ENCODE measurements at places on chromosomes 13 and 19. TPM values are rescaled to one million over a fixed set of nuclear protein-coding genes. Genes with fewer than 3 reads are reported as not detected.

DNA sequence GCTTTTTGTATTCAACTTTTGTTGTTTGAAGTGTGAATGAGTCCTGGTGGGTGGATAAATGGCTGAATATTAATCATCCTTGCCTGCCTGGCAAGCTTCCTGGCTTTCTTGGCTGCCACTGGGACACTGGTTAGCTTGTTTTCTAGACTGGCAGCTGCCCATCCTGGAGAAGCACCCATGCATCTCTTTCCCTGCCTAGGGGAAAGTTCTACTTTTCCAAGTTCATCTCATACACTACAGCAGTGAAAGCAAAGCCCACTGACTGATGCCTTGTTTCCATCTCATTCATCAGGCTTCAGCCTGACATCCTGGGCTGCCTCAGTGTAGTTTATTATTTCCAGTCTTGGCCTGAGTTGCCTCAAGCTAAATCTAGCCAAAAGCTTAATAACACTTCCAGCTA lies 244.8 kb downstream of the PCDH20 start:
- DNase-seq = no peak
- no peak overlapping the region for H3K4me3 ChIP-seq
- no peaks in the 10 kb centered on the region for H3K36me3 ChIP-seq

DNA sequence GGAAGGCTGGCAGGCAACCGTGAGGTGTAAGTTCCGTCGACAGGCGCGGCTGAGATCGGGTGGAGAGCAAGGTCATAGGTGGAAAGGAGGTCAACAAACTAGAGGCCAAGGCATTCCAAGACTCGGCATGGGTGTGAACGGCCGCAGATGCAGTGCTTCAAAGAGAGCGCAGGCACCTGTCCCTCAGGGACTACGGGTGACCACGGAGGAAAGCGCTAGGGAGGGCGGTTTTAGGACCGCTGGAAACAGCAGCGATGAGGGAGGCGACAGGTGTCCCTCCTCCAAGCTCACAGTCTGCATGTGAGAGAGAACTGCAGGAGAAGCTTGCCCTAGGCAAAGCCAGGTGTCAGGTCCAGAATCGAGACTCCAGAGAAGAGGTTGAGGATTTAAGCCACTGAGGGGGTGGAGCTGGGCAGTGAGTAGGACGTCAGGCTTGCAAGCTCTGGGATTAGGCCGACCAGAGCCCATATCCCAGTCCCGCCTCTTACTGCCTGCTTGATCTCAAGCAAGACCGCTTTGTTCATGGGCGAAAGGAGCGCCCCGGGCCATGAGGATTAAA lies 1.6 kb upstream of the MLNR start:
- no peak overlapping the region for H3K27ac ChIP-seq
- no peak for DNase-seq
- H3K27me3 ChIP-seq = no peaks in the 10 kb centered on the region
- H3K4me3 ChIP-seq = no peak overlapping the region
- H3K4me1 ChIP-seq = no peaks in the 10 kb centered on the region

GRCh38 chr19:49422407-49423070 lies 702 bp downstream of the PTH2 start:
- no peak for DNase-seq
- no peak overlapping the region for H3K27ac ChIP-seq
- no peaks in the 10 kb centered on the region for H3K36me3 ChIP-seq
- no peaks in the 10 kb centered on the region for H3K4me1 ChIP-seq
- H3K4me3 ChIP-seq = no peak overlapping the region

DNA sequence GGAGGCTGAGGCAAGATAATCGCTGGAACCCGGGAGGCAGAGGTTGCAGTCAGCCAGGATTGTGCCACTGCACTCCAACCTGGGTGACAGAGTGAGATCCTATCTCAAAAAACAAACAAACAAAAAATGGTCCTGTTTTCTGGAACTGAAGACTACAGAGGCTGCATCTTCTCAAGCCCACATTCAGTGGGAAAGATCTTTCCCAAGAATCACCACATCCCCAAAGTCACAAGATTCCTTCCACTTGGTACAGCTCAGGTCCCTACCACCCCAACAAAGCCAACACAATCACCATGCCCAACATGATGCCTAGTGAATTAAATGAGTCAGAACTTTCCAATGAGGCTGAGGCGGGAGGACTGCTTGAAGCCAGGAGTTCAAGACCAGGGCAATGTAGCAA lies 15.3 kb downstream of the CATSPERG start:
- H3K36me3 ChIP-seq = no peaks in the 10 kb centered on the region
- no peaks in the 10 kb centered on the region for H3K27me3 ChIP-seq
- no peak for DNase-seq
- H3K27ac ChIP-seq = no peak overlapping the region

DNA sequence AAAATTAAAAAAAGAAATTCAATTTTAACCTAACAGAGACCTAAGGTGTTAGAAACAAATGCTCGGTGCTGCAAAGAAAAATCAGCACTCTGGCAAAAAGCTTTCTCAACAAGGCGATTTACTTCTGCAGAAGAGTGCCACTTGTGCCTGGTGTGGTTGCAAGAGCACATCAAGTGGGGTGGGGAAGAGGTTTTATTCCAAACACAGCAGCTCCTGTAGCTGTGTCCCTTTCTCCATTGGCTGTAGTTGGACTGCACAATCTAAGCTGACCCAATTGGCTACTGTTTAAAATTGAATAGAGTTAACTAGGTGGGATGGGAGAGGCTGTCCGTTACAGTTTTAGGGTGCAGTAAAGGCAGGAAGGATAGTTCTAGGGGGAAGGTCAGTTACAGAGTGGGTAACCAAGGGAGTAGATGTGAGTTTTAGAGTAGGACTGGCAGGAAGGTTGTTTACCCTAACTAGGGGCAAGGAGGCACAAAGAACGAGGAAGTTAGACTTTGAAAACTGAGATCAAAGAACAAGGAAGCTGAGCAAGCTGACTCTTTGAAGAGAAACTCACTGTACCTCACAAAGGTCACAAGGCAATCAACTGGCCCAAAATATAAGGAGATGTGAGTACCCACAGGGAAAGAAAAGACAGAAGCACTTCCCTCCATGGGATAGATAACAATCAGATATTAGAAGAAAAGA lies 145.7 kb downstream of the LIG4 start:
- H3K4me1 ChIP-seq = no peaks in the 10 kb centered on the region
- H3K4me3 ChIP-seq = no peak overlapping the region
- no peaks in the 10 kb centered on the region for H3K36me3 ChIP-seq
- no peak for DNase-seq

DNA sequence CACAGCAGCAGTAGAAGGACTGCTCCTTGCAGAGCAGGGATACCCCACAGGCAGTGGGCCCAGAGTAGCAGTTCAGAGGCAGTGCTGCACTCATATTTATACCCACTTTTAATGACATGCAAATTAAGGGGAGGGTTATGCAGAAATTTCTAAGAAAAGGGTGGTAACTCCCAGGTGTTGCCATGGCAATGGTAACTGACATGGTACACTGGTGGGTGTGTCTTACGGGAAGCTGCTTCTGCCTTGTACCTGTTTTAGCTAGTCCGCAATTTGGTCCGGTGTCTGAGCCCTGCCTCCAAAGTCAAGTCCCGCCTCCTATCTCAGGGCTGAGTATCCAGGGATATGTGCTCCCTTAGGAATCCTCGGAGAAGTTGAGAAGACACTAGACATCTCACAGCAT lies 79.2 kb upstream of the UQCRFS1 start:
- H3K27ac ChIP-seq = no peak overlapping the region
- no peak overlapping the region for H3K4me3 ChIP-seq
- no peak for DNase-seq
- H3K4me1 ChIP-seq = no peaks in the 10 kb centered on the region
- no peaks in the 10 kb centered on the region for H3K36me3 ChIP-seq
- H3K27me3 ChIP-seq = no peaks in the 10 kb centered on the region

DNA sequence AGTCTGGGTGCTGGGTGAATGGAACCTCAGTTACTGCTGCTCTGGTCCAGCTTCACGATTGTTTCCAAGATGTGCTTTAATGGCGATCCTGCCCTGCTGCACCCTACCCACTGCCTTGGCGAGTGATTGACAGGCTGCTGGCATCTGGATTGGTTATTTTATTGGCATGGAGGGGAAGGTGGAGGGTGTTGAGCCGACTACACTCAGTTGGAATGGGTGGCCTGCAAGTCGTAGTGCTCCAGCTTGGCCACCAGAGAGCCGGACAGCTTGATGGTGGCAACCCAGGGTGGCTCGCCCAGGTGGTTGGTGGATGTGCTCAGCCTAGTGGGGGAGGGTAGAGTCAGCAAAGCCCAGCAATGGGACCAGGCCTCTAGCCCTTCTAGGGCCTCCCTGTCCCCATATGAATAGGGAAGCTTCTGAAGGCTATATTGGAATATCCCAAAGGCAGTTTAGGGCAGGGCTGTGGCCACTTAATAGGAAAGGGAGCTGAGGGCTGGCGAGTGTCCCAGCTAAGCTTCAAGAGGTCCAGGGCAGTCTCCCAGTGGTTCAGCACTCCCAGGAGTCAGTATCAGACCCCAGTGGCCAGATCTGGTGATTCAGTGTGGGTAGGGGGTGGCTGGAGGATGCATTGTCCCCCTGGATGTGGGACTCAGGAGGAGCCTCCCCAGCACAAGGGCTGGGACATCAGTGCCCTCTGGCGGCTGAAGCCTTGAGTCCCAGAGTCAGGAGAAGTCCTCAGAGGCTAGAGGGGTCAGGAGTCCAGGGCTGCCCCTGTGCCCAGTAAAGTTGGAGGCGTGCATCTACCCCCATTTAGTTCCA lies 3.4 kb downstream of the GGN start:
- no peaks in the 10 kb centered on the region for H3K4me1 ChIP-seq
- DNase-seq = no peak
- no peak overlapping the region for H3K27ac ChIP-seq
- H3K27me3 ChIP-seq = no peaks in the 10 kb centered on the region

Gene IRF3
- 82.7 TPM for total RNA-seq

Measured in aorta (tissue), 5 donors.